ENCODE measurements at places on chromosomes 7 and 10. TPM values are rescaled to one million over a fixed set of nuclear protein-coding genes. Genes with fewer than 3 reads are reported as not detected.

DNA sequence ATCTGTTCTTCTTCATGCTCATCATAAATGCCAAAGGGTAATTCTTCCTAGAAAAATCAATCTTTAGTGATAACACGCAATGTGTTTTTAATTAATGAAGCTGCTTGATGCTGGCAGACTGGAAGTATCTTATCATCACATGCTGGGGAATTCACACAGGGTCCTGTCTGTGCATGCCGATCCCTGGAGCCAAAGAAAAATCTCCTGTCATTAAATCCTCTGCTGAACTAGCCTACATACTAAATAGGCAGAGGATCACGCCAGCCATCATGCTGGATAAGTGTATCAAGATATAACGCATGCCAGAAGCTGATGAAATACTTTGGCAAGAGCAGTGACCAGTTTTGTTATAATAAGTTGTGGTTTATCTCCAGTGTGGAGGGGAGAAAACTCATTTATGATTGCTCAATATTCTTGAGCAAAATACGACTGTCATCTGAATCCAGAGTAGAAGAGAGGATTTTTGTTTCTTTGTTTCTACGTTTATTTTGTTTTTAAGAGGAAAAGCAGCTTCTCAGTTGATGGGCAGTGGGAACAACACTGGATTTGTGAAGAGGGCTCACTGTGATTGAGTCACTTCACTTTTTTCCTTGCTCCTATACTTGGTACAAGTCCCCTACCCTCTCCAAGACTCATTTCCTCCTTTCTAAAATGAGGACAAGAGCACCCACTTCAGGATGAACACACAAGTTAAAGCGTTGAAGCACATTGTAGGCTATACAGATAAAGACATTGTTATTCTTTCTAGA lies 649.1 kb downstream of the TNS3 start:
- H3K27me3 ChIP-seq: no peaks in the 10 kb centered on the region
- no peak overlapping the region for H3K4me3 ChIP-seq
- DNase-seq: no peak
- H3K27ac ChIP-seq: no peak overlapping the region

DNA sequence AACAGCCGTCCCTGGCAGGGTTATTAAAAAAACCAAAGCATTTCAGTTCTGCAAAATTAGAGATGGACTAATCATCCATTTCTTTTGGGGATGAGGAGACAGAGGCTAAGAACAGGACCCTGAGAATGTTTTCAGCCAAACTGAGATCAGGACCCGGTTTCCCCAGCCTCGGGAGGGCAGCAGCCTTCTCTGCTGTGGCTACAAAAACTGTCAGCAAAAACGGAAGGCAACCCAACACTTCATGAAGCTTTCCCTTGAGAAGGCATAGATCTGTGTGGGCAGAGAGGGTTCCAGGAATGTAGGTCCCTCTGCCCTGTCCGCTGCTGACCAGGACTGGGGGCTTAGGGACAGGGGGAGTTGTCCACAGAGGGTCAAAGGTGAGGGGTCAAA lies 313.5 kb downstream of the TCERG1L start:
- H3K4me3 ChIP-seq: no peak overlapping the region
- H3K27ac ChIP-seq: no peak overlapping the region
- H3K27me3 ChIP-seq: no peaks in the 10 kb centered on the region
- peaks cover 14% of the 10 kb centered on the region for H3K4me1 ChIP-seq

GRCh38 chr10:43218951-43219837 lies 47.7 kb downstream of the RASGEF1A start:
- no peaks in the 10 kb centered on the region for H3K4me1 ChIP-seq
- DNase-seq: no peak
- no peaks in the 10 kb centered on the region for H3K36me3 ChIP-seq
- no peaks in the 10 kb centered on the region for H3K27me3 ChIP-seq
- no peak overlapping the region for H3K27ac ChIP-seq

DNA sequence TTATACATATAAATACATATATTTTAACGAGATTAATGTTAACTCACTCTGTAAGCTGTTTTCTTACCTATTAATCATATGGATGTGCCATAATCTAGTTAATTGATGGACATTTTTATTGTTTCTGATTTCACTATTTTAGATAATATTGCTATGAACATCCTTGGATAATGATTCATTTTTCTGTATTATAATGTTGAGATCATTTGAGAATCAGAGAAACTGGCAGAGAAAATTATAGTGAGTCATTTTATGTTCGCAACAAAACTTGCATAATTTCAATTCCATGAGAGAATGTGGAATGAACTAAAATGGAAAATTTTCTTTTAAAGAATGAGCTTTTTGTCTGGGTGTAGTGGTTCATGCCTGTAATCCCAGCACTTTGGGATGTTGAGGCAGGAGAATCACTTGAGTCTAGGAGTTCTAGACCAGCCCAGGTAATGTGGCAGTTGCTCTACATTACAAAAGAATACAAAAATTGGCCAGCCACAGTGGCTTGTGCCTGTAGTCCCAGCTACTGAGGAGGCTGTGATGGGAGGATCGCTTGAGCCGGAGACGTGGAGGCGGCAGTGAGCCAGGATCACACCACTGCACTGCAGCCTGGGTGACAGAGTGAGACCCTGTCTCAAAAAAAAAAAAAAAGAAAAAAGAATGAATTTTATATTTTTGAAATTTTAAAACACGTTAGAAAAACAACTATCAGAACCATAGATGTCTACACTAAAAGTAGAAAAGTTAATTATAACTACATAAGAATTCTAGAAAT lies 40.5 kb downstream of the PAPSS2 start:
- no peak overlapping the region for H3K4me3 ChIP-seq
- H3K27ac ChIP-seq: no peak overlapping the region
- H3K27me3 ChIP-seq: no peaks in the 10 kb centered on the region
- no peaks in the 10 kb centered on the region for H3K36me3 ChIP-seq
- DNase-seq: no peak

DNA sequence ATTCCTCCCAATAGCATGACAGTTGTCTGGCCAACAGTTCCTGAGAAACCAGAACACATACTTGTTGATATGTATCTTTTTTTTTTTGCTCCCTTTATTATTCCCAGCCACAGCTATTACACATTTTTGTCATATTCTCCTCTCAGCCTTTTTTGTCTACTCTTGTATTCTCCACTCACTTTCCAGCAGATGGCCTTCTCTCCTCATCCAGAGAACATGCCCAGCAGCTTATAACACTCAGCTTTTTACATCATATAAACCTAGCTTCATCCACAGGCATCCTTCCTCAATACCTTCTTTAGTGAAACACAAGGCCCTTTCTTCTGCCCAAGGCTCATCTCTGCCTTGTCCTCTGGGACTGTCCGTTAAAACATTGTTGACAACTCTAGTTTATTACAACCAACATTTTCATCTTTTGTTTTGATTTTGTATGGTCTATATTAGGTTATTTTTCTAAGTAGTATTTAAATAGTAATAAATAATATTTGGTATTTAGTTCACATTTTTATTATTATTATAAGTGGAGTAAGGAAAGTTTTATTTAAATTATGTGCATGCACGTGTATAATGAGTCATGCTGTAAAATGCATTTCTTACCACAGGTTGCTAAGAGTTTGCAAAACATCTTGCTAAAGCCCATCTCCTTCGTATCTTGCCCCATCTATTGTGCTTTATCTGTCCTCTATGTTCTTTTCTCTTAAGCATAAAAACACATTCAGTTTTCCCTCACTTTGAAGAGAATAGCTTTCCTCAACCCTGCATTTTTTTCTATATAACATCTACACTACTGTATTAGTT lies 101.5 kb downstream of the ORC5 start:
- H3K27me3 ChIP-seq: no peaks in the 10 kb centered on the region
- no peak overlapping the region for H3K4me3 ChIP-seq
- no peaks in the 10 kb centered on the region for H3K4me1 ChIP-seq
- no peak overlapping the region for H3K27ac ChIP-seq
- no peaks in the 10 kb centered on the region for H3K36me3 ChIP-seq

GRCh38 chr10:131038056-131038455 lies 273.5 kb downstream of the TCERG1L start:
- H3K4me3 ChIP-seq: no peak overlapping the region
- no peak for DNase-seq
- H3K27me3 ChIP-seq: no peaks in the 10 kb centered on the region
- no peak overlapping the region for H3K27ac ChIP-seq
- H3K4me1 ChIP-seq: no peaks in the 10 kb centered on the region

DNA sequence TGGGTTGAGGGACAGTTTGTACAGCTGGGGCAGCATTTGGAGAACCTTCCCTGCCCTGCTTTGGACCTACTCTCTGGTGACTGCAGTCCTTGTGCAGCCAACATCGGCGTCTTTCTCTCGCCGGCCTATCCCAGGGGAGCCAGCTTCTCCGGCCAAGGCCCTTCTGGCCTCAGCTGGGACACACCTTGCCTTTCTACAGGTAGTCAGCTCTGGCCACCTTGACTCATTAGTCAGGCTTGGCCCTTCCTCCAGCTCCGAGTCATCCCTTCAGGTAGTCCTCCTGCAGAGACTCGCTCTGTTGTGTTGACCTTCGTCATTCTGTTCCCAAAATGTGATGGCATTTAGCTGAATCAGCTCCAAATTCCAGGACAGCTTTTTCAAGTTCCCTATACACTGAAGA lies 145.0 kb upstream of the CHST15 start:
- H3K4me1 ChIP-seq: no peaks in the 10 kb centered on the region
- H3K27ac ChIP-seq: no peak overlapping the region
- no peaks in the 10 kb centered on the region for H3K27me3 ChIP-seq
- no peak overlapping the region for H3K4me3 ChIP-seq
- no peaks in the 10 kb centered on the region for H3K36me3 ChIP-seq

DNA sequence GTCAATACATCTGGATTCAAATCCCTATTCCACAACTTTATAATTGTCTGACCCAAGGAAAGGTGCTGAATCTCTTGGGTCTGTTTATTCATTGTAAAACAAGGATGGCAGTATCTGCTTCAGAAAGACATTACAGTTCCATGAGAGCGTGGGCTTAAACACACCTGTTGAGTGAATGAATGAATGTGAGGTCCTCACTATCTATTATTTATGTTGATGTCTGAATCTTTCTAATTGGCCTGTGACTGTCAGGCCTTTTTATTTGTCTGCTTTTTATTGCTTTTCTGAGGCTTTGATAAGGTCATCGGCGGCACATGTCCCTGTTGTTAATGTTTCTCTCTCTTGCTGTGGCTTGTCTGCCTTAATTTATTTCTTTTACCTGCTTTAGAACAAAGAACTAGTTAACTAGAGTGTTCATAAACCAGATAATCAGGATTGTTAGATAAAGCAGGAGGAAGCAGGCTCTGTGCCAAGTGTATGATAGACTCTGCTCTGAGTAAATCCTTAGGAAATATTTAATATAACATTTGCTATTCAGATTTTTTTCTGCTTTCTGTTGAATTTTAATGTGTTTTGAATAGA lies 42.3 kb upstream of the CYCS start:
- H3K4me1 ChIP-seq: peaks cover 4% of the 10 kb centered on the region
- DNase-seq: no peak
- no peak overlapping the region for H3K4me3 ChIP-seq
- H3K27ac ChIP-seq: no peak overlapping the region
- peaks cover 4% of the 10 kb centered on the region for H3K36me3 ChIP-seq
- no peaks in the 10 kb centered on the region for H3K27me3 ChIP-seq

GRCh38 chr10:107054469-107055156 lies 109.9 kb downstream of the SORCS1 start:
- no peak overlapping the region for H3K27ac ChIP-seq
- H3K4me1 ChIP-seq: peaks cover 5% of the 10 kb centered on the region

DNA sequence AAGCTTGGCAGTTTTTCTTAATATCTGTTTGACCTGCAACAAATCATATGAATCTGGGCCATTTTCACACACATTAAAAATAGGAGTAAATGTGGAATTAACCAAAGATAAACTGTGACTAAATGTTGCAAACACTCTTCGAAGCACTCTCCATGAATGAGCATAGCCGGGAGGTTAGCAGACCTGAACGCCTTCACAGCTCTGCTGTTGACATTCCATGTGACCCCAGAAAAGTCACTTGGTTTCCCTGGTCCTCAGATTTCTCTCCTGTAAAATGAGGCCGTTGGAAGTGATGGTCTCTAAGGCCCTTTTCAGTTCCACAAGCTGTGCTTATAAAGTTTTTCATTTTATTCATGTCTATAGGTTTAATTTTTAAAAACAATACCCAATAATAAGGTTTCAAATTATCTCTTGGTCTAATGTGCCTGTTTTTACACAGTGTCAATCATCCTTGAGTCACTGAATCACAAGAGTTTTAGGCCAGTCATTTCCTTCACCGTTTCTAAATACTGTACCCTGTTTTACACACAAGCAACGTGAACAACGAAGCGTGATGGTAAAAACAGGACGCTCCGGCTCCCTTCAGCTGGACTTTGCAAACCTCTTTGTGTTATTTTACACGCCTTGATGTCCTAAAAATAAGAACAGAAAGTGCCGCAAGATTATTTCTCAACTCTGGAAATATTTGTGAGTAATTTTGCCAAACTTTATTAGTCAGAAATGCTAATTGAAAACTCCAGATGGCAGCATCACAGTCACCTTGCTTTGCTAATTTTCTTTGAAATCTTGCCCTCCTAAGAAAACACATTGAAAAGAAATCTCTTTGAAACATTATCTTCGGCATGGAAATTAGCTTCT lies 38.6 kb upstream of the MET start:
- no peaks in the 10 kb centered on the region for H3K4me1 ChIP-seq
- H3K27me3 ChIP-seq: no peaks in the 10 kb centered on the region
- no peak for DNase-seq
- peaks cover 3% of the 10 kb centered on the region for H3K36me3 ChIP-seq

GRCh38 chr7:28400838-28401360 lies 11.4 kb upstream of the CREB5 start:
- H3K4me1 ChIP-seq: no peaks in the 10 kb centered on the region
- no peak overlapping the region for H3K27ac ChIP-seq
- H3K36me3 ChIP-seq: no peaks in the 10 kb centered on the region
- DNase-seq: no peak
- no peaks in the 10 kb centered on the region for H3K27me3 ChIP-seq

The WDFY4 gene
- not detected for total RNA-seq

The CLDN4 gene
- 15.5 TPM for total RNA-seq

The SLC16A9 gene
- 4.3 TPM for total RNA-seq

The NAPEPLD gene
- 9.3 TPM for total RNA-seq

The MTURN gene
- 3.4 TPM for total RNA-seq

The PBLD gene
- 3.5 TPM for total RNA-seq

The SFRP4 gene
- total RNA-seq: not detected

The CCL24 gene
- total RNA-seq: not detected

The LDB3 gene
- 0.18 TPM for total RNA-seq

The HOXA4 gene
- not detected for total RNA-seq
